MV-4-11 (cell line): ENCODE measurements at places on chromosomes 12 and 14.

- no peak for DNase-seq
Observed at GRCh38 chr14:67887478-67887877, 67.9 kb downstream of the RAD51B start.

DNA sequence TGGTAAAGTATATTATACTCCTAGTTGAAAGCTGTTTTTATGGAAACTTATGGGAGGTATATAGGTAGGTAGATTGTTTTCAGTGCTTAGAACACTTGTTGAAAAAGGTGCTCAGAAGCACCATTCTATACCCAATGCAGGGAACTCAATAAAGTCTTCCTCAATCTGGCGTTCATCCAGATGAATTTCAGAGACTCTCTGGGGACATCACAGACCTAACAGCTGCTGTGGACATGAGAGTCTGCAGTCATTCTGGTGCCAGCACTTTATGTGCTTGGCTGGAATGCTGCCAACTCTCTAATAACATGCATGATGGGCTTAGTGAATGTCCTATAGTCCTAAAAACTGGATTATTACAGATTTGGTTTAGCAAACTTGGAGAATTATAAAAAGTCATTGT, 115.9 kb downstream of the NTN4 start:
- no peak for DNase-seq

GRCh38 chr12:57258977-57259970, 8.3 kb upstream of the STAC3 start:
- DNase-seq = no peak

DNA sequence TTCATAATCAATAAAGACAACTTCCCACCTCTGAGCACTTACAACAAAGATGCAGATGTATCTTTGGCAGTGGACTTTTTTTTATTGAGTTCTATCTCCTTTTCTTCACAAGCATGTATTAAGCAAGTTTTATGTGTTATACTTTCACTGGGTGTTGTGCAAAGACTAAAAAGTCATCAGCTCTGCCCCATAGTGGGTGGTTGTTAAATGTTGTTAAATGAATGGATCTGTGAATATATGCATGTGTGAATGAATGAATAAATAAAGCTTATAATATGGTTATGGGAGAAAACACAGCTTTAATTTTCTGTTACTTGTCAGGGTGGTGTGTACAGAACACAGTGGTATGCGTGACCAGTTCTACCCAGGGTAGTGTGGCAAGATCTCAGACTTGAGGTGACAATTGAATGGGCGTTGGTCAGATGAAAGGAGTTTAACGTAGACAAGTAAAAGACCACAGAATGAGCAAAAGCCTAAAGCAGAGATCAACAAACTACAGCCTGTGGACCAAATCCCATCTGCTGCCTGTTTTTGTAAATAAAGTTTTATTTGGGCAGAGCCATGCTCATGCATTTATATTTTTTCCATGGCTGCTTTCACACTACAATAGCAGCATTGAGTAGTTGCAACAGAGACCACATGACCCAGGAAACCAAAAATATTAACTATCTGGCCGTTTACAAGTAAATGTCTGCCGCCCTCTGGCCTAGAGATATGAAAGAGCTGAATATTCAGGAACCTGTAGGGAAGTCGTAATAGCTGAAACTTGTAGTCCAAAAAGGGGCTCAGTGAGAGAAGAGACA, 207.4 kb upstream of the EEA1 start:
- DNase-seq = peak; percentile 80

DNA sequence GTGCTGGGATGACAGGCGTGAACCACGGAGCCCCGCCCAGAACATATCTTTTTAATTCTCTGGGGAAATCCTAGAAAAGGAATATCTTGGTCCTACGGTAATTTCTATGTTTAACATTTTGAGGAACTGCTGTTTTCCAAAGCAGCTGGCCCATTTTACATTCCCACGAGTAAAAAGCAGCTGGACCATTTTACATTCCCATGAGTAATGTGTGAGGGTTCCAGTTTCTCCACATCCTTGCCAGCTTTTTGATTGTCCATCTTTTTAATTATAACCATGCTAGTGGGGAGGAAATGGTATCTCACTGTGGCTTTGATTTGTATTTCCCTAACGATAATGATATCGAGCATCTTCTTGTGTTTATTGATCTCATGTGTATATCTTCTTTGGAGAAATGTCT, 4.4 kb upstream of the P2RX4 start:
- no peak for DNase-seq

- no peak for DNase-seq
Observed at GRCh38 chr14:68195126-68195525, 375.5 kb downstream of the RAD51B start.

- no peak for DNase-seq
Observed at GRCh38 chr12:5247144-5247543, 184.8 kb upstream of the NTF3 start.

DNA sequence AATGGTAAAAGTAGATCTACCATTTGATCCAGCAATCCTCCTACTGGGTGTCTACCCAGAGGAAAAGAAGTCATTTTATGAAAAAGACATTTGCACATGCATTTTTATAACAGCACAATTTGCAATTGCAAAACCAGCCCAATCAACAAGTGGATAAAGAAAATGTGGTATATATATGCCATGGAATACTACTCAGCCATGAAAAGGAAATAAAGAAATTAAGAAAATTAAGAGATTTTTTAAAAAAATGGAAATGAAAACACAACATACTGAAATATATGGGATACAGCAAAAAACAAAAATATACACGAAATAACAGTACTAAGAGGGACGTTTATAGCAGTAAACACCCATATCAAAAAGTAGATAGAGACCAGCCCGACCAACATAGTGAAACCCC, 58.9 kb downstream of the ACSM4 start:
- no peak for DNase-seq

GRCh38 chr14:55271572-55272298, 514 bp downstream of the FBXO34 start:
- peak; percentile 82 for DNase-seq

DNA sequence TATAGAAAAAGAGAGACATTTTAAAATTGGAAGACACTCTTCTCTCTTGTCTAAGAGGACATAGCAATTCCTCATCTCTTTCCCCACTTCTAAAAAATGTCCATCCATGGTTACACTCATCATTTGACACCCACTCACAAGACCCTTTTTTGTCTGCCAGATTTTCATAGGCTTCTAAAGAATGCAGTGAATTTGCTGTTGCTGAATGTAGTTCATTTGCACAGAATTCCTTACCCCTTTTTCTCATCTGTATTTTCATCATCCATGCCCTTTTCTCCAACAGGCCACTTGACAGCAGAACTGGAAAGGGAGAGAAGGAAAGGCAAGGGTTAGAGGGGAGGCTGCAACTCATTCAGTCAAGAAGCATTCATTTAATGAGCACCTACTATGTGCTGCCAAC, 128.0 kb downstream of the NUAK1 start:
- DNase-seq = no peak

DNA sequence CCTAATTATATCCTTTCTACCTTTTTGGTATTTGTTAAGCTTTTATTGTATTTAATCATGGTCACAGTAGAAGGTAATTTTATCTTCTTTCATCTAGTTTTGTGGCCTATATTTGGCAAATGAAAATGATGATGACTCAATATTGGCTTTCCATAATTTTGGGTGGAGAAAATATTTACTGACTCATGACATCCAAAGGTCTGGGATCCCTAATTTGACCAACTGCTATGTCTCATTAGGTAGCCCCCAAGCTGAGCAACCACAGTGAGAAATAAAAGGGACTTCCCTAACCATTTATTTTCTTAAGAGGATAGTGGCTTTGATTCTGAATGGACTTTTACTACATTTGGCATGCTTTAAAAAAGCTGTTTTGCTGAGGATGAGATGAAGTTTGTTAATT, 289.5 kb downstream of the RMST start:
- DNase-seq = no peak

DNA sequence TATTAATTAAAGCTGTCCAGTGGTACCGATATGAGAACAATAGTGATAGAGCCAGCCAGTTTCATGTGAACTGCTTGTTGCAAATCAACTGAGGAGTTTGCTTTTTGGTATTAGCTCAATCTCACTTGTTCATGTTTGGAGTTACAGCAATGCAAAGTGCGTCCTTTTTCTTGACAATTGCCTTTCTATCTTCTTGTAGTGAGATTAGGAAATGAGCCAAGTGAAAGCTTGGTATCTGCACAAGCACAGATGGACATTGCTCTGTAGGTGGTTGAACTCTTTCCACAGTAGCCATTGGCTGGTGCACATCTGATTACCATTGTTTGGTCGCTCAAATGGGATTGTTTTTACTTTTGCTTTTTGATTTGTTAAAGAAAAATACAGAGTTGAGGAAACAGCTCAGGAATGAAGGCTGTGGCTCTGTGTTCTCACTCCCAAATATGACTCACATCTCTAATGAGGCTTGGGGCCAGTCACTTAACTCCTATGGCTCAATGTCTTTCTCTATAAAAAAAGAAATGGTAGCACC, 241.4 kb downstream of the BMP4 start:
- no peak for DNase-seq

- DNase-seq = peak; percentile 63
Observed at GRCh38 chr12:66190519-66191370, 1.7 kb downstream of the IRAK3 start.

GRCh38 chr14:34043627-34044372, 92.9 kb upstream of the EGLN3 start:
- DNase-seq = no peak
